Hematopoietic multipotent progenitor cell treated with erythropoietin and hydrocortisone succinate and interleukin-3 and kit ligand, for 17 days (in vitro differentiated cells): ENCODE measurements at places on chromosomes 5 and 9.

- peak; percentile 64 for DNase-seq
Measured at GRCh38 chr9:126704892-126705766, 91.4 kb downstream of the LMX1B start.

DNA sequence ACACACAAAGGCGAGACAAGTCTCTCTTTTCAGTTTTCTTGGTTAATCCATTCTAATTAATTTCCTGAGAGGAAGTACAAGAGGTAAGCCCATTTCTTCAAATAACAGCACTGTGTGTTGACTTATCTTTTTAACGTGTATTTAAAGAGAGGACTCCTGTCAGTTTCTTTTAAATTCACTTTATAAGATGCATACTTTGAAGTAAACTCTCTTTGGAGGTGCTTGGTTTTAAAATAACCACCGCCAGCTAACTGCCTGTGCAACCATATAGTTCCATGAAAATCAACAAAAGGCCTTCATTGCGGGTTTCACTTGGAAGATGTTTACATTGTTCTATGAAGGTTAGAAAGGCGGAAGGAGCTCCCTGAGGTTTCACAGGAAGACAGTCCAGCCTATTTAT lies 13.1 kb upstream of the SERINC5 start:
- no peak for DNase-seq

DNA sequence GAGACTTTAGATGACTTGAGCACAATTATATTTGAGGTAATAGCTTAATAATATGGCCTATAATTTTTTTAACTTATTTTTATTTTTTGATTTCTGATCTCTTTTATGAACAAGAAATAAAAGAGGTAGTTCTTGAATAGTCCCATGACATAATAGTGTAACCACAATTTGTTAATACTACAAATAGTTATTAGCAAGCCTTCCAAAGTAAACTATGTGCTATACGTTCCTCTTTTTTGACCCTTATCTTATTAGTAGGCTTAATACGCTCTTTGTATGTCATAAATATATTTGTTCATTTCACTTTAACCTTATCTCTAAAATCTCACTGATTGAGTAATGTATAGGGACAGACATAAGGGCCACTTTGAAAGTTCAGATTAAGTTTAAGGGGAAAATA lies 78.7 kb upstream of the NR4A3 start:
- DNase-seq = no peak

DNA sequence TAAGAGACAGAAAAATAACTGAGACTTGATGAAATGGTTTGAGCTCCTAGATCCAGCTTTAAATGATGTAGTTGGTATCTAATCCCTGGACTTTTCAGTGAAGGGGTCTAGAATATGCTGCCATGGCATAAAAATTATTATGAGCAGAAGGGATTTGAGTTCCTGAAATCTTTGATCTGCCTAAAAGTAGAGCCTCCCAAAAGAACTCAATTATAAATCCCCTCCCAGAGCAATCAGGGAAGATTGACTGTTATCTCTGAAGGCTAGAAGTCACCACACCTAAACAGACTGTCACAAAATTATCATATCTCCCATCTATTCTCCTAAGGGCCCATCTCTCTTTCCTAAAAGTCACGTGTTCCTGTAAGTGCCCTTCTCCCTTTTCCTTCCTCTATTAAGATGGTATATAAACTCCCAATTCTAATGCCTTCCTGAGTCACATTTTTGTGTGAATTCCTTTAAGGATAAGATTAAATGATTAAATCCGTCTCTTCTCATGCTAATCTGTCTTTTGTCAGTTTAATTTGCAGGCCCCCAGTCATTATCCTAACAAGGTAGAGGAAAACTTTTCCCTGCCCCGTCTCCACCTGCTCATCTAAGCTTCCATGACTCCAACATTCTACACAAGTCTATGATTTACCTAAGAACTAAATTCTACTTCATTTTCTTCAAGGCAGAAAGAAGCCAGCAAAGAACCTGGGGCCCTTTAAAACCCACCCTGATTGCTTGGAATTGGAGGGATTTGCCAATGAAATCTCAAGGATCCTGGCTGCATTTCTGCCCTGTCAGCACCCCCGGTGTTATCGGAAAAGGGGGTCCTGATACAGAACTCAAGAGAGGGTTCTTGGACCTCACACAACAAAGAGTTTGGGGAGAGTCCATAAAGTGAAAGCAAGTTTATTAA lies 47.1 kb upstream of the PWWP2A start:
- no peak for DNase-seq

- no peak for DNase-seq
Measured at GRCh38 chr5:60529001-60529400, 171.0 kb downstream of the DEPDC1B start.

DNA sequence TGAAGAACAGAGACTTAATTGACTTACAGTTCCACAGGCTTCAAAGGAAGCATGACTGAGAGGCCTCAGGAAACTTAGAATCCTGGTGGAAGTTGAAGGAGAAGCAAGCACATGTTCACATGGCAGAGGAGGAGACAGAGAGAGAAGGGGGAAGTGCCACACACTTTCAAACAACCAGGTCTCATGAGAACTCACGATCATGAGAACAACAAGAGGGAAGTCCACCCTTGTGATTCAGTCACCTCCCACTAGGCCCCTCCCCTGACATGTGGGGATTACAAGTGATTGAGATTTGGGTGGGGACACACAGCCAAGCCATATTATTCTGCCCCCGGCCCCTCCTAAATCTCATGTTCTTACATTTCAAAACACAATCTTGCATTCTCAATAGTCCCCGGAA lies 19.5 kb downstream of the NR3C1 start:
- no peak for DNase-seq

- DNase-seq = no peak
Measured at GRCh38 chr5:98781964-98782363, 8.5 kb downstream of the RGMB start.

DNA sequence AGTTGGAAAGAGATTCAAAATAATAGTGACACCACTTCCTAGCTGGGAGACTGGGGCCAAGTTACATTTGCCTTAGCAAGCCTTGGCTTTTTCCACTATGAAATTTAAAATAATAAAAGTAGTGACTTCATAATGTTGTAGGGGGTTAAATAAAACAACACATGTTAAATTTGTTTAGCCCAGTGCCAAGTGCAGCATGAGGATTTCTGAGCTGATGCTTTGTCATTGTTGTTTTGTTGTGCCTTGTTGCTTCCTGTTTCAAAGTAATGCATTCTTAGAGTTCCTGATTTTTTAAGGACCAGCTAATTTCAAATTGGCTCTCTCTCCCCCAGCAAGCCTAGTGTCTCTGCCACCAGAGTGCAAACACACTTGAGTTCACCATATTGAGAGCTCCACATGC lies 270.7 kb upstream of the PAPPA start:
- no peak for DNase-seq

DNA sequence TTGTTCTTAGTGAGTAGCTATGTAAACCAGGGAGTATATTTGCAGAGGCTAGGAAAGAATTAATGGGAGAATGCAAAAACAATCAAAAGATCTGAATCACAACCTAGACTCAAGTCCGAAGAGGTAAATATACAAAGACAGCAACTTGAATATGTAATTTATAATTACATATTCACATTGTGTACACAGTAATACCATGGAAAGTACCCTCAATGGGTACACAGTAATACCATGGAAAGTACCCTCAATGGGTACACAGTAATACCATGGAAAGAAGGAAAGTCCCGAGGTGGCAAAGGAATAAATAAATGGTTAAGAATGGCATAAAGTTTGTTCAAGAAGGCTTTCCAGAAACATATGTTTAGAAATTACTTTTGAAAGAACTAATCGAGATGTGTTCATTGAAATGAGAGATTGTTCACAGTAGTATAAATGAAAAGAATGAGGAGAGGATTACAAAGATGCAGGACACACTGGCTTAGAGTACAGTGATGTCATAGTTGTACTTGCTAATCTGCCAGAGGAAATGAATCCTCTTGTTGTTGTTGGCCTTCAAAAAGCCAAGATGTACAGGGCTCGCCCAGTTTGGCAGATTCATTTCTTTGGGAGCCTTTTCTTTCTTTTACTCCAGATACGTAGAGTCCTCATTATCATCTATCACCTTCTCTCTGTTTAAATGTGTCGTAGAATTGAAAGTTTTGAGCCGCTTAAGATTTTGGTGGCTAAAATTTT lies 116.0 kb downstream of the UNC13B start:
- no peak for DNase-seq

DNA sequence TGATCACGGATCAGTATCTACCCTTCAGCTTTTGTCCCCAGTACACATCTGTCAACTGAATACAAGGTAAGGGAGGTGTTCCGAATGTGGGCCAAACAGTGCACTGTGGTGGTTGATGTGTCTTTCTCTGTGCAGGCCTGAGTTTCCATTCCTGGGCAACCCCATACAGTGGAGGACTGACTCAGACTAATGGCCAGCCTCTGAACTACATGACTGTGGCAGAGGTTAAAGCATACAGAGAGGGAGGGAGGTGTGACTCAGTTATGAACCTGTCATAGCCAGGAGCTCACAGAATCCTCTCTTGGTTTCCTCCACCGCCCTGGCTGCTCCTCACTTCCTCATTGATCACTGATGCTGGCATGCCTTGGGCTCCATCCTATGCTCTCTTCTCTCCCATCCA lies 136.4 kb upstream of the TAS2R1 start:
- no peak for DNase-seq

GRCh38 chr5:122102825-122103224 lies 24.8 kb upstream of the LOX start:
- DNase-seq = no peak

DNA sequence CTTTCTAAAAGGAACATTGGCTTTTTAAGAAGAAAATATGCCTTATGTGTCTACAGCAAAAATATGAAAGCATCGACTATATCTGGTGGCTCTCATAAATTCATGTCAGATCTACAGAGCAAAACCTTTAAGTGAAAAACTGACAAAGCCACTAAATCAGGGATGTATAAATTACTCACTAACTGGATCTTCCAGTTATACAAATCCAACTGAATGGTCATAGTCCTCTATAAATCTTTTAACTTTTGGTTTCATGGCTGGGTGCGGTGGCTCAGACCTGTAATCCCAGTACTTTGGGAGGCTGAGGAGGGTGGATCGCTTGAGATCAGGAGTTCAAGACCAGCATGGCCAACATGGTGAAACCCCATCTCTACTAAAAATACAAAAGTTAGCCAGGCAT lies 29.2 kb upstream of the GZMA start:
- no peak for DNase-seq

GRCh38 chr9:15373881-15374280 lies 48.8 kb upstream of the SNAPC3 start:
- no peak for DNase-seq

DNA sequence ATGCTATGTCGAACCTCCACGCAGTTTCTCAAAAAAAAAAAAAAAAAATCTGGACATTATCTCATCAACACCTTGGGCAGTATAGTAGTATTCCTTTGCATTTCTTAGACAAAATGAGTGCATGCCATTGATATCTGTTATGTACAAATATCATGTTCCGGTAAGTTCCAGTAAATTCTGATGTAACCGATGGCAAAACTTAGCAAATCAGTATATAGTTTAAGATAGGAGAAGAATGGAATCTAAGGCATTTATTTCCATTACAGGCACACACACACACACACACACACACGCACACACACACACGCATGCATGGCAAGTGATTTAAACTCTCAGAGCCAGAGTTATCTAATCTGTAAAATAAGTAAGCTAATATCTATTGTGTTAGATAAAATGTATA lies 356.5 kb upstream of the TUSC1 start:
- no peak for DNase-seq

- no peak for DNase-seq
Measured at GRCh38 chr5:157944938-157945337, 86.0 kb upstream of the CLINT1 start.

- no peak for DNase-seq
Measured at GRCh38 chr5:116178925-116179324, 94.1 kb downstream of the COMMD10 start.

DNA sequence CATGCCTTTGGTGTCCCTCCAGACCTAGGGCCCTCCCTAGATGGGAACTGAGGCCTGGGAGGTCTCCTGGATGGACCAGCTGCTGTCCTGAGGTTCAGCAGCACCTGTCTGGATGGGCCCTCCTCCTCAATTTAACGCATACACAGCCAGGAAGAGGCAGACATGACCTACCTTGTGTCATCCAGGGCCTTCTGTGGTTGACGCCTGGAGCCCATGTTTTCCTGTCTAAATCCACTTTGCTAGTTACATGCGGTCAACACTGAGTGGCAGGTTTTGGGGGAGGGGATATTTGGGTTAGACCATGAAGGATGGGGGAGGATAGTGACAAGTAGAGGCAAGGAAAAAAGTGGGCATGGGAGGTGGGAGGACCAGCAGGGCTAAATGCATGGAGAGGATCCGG lies 3.1 kb upstream of the STC2 start:
- DNase-seq = no peak

DNA sequence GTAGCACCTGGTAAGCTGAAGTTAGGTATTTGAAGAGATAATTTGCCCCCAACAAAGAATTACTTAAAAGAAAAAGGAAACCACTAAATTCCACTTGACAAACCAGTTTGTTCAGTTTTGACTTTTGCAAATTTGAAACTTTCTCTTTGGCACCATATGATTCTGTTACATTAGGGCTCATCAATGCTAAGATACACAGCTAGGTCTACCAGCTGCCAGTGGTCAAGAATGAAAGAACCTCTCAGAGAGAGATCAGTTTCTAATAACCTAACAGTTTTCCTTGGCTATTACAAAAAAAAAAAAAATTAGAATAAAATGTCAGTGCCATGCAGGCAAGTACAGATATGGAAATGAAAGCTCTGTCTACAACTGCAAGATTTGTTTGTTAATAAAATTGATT lies 92.3 kb downstream of the CAAP1 start:
- DNase-seq = no peak

GRCh38 chr9:134178768-134179551 lies 14.6 kb upstream of the RNU6ATAC start:
- no peak for DNase-seq

DNA sequence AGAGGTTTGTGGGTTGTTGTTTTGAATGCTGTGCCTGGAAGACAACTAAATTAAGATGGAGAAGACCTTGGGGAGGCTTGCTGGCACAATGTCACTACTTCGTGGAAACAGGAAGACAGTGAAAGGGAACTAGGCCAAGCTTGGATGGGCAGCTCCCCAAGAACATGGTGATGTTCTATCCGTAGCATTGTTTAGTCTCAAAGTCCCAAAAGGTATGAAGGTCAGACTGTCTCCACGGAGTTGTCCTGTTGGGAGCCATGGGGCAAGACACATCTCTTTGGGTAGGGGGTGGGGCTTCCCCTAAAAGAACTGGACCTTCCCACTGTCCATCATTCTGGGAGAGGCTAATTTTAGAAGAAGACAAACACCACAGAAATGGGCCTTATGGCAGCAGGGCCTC lies 140.5 kb downstream of the ENTREP1 start:
- no peak for DNase-seq

- DNase-seq = no peak
Measured at GRCh38 chr9:93265972-93266371, 82.0 kb downstream of the WNK2 start.

GRCh38 chr5:9339206-9339818 lies 206.6 kb downstream of the SEMA5A start:
- no peak for DNase-seq

DNA sequence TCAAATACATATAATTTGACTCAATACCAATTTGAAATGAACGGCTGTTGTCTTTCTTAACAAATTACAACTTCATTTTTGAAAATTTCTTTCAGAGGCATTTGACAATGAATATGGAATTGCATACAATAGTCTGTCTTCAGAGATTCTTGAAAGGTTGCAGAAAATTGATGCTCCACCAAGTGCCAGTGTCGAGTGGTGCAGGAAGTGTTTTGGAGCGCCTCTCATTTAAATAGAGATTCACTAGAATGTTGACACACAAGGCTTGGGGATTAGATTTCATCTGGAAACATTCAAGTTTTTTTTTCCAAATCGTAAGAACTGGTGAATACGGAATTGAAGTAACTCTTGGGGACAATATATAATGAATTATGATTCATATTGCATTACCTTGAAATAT lies 8.1 kb downstream of the RPS6 start:
- DNase-seq = no peak

- DNase-seq = no peak
Measured at GRCh38 chr5:150487199-150488061, 20.5 kb upstream of the NDST1 start.
